ENCODE measurements at places on chromosomes 12 and 14. TPM values are rescaled to one million over a fixed set of nuclear protein-coding genes. Genes with fewer than 3 reads are reported as not detected.

POLE2 gene
- 9.4 TPM for total RNA-seq

CELA1 gene
- not detected for total RNA-seq

SERPINA4 gene
- total RNA-seq: not detected

IFNG-AS1 gene
- total RNA-seq: 0.31 TPM

KRT5 gene
- not detected for total RNA-seq

SAMD4A gene
- 15.7 TPM for total RNA-seq

CYP46A1 gene
- total RNA-seq: 5.3 TPM

KIF21A gene
- 385 TPM for total RNA-seq

GUCY2C gene
- not detected for total RNA-seq

MYO1H gene
- 0.31 TPM for total RNA-seq

PTPRB gene
- total RNA-seq: 13.8 TPM

PIANP gene
- 4.1 TPM for total RNA-seq

BICD1 gene
- total RNA-seq: 146 TPM

SCYL2 gene
- total RNA-seq: 131 TPM

POP5 gene
- total RNA-seq: 40.4 TPM

WNT5B gene
- total RNA-seq: 29.1 TPM

DIO3 gene
- total RNA-seq: not detected

CS gene
- 149 TPM for total RNA-seq

SERPINA10 gene
- not detected for total RNA-seq

CCDC184 gene
- 15.7 TPM for total RNA-seq

CDKN3 gene
- 7.5 TPM for total RNA-seq

TMEM52B gene
- 0.63 TPM for total RNA-seq

APOF gene
- total RNA-seq: not detected

RDH12 gene
- not detected for total RNA-seq

TTC8 gene
- 7.2 TPM for total RNA-seq

PTGER2 gene
- not detected for total RNA-seq
